ENCODE measurements at places on chromosomes 2 and 18.

- no peak for DNase-seq
Observed at GRCh38 chr2:222950638-222951285, 89.9 kb downstream of the ACSL3 start.

DNA sequence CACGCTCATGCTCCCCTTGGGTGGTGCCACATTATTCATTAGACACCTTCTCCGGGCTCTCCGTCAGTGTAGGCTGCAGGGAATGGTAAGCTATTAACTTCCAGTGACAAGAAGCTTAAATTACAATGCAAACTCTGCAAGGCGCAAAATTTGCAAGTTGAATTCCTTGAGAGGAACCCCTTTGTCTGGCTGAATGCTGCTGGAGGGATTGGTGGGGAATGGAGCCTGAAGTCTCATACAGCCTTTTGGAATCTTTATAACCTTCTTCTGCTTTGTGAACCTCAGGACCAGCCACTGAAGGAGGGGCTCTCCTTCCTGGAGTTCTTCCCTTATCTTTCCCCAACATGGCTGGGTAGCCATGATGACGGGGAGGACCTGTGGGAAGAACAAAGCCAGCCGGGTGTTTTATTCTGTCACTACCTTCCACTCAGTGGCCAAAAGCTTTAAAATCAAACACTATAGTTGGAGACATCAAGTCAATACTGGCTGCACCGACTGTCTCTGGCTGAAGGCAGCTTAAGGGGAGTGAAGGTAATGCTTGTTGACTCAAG, 220.9 kb upstream of the EPHA4 start:
- no peak for DNase-seq

- DNase-seq: no peak
Observed at GRCh38 chr2:104233591-104233990, 620.3 kb upstream of the POU3F3 start.

DNA sequence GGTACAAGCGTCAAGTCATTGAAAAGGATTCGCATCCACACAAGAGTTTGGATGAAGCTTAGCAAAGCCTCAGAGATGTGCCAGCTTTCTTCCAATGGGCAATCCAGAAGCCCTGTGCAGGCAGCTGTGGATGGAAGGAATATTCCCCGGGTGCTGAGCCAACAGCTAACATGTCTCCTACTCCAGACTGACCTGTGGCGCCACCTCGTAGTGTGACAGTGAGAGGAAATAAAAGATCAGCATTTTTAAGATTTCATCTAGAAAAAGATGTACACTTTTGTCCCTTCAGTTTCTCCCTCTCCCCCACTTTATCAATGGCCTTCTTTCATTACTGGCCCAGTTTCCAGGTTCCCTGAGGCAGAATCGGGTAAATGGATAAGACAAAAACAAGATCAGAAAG, 48.9 kb upstream of the SPATS2L start:
- no peak for DNase-seq

DNA sequence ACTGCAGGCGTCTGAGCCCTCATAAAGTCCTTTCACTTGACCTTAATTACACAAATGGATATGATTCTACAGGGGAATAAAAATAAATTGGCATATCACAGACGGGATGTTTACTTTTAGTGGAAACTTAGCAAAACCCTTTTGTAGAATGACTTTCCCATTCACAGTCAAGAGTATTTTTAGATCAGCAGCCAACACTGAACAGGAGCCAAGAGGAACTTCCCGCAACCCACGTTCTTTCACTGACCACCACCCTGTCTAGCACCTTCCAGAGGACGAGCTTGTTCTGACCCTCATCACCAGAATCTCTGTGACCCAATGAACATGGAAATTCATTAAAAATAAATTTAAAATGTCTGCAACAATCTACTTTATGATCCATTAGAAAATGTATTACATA, 119.0 kb upstream of the SNTG2 start:
- DNase-seq: no peak

DNA sequence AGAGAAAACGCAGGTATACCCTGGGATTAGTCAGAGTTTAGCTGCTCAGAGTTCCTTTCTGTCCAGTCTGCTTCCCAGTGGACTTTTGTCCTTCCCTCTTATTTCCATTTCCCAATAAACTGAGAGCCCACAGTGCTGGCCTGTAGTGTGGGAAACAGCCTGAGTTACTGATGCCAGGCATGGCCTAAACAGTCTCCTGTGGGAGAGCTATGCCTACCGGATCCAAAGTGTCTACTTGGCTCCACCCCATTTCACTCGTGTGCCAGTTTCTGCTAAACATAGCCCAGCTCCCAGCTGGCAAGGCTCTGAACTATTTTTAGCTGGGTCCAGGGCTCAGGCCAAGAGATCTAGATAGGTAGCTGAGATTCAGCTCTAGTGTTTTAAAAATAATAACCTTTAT, 15.6 kb upstream of the PPP1CB start:
- DNase-seq: peak; percentile 94

- no peak for DNase-seq
Observed at GRCh38 chr2:145563741-145564615, 1044.1 kb upstream of the ZEB2 start.

GRCh38 chr2:236168110-236169080, at the start of gene GBX2:
Gene GBX2, minus strand, starts transcription at chr2:236168386. Its CDS starts 415 bp downstream, at chr2:236167971.
- no peak for DNase-seq

GRCh38 chr18:61893309-61893970, 633 bp upstream of the RNF152 start:
- DNase-seq: no peak

- no peak for DNase-seq
Observed at GRCh38 chr2:221807706-221808105, 235.6 kb upstream of the EPHA4 start.

GRCh38 chr2:23380562-23381065, 4.4 kb upstream of the KLHL29 start:
- no peak for DNase-seq

GRCh38 chr2:217289177-217289906, 429.5 kb upstream of the TNP1 start:
- DNase-seq: no peak

DNA sequence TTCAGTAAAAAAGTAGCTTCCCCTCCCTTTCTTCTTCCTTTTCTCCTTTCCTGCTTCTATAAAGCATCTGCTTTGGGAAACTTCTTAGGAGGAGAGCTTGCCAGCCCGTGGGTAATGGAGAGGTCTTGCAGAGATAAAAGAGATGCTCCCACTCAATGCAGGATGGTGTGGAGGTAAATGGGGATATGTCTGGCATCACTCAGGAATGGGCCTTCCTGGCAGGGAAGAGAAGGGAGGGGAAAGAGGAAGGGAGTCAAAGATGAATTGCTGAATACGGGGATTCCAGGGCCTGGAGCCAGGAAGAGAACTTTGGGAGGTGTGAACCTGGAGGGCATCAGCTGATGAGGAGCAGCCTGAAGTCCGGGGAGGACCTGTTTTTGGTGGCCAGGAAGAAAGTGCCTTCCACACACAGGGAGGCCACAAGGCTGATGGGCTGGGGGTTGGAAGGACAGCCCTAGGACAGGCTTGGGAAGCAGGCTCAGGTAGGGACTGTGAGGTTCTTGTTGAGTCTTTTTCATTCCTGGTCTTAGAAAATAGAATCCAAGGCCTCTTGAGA, 25.2 kb downstream of the IL1B start:
- no peak for DNase-seq

- no peak for DNase-seq
Observed at GRCh38 chr2:109208071-109208950, 79.3 kb downstream of the SH3RF3 start.

GRCh38 chr2:149860276-149860921, 272.8 kb upstream of the MMADHC start:
- DNase-seq: no peak

Data from cerebellar nuclear complex (tissue), 1 donor.